Upper lobe of left lung (tissue), 6 donors: ENCODE measurements at places on chromosomes 6 and 20.
A peak's percentile ranks its signal among the peaks of the same experiment; 100 is the strongest.

DNA sequence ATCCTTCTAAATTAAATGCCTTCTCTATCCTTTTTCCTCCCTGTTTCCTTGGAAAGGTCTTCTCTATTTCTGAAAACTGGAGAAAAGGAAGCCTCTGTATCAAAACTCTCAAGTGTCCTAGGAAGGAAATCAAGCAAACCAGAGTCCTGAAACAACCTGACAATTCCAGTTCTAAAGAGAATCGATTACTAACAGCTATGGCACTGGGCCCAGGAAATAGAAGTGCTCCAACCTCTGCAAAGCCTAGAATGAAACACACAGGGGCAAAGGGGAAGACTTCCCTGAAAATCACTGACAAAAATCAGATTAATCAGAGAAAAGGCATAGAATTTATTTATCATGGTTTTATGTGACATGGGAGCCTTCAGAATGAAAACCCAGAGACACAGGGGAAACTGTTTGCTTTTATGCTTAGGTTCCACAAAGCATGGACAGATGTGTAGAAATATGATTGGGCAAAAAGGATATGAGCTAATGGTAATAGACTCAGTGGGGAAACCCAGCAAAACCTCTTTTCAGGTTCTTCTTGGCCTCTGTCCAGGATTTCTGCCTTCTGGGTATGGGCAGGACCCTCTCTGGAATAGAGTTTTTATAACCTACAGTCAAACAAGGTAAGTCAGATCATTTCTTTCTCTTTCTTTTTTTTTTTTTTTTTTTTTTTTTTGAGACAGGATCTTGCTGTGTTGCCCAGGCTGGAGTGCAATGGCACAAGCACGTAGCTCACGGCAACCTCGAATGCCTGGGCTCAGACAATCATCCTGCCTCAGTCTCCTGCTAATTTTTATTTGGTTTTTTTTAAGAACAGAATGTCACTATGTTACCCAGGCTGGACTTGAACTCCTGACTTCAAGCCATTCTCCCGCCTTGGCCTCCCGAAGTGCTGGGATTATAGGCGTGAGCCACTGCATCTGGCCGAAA is 91.7 kb downstream of the CD24 start:
- DNase-seq: no peak

GRCh38 chr6:131778169-131778568 is 29.7 kb upstream of the ENPP1 start:
- DNase-seq: no peak

DNA sequence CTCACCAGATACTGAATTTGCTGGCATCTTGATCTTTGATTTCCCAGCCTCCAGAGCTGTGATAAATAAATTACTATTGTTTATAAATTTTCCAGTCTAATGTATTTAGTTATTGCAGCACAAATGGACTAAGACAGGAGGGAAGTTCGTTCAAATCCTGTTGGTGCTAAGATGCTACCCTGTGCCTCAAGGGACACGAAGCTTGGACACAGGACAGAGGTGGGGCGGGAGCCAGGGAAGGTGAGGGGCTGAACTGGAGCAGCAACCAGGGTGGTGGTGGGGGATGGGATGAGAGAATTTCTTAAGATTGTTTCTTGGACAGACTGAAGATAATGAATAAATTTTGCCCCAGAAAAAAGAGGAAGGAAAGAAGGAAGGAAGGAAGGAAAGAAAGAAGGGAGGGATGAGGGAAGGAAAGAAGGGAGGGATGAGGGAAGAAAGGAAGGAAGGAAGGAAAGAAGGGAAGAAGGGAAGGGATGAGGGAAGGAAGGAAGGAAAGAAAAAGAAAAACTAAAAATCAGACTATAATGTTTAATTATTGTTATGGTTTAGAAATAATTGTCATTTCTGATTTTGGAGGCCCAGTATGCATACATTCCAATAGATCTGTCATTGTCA is 127.2 kb downstream of the CDC5L start:
- no peak for DNase-seq

DNA sequence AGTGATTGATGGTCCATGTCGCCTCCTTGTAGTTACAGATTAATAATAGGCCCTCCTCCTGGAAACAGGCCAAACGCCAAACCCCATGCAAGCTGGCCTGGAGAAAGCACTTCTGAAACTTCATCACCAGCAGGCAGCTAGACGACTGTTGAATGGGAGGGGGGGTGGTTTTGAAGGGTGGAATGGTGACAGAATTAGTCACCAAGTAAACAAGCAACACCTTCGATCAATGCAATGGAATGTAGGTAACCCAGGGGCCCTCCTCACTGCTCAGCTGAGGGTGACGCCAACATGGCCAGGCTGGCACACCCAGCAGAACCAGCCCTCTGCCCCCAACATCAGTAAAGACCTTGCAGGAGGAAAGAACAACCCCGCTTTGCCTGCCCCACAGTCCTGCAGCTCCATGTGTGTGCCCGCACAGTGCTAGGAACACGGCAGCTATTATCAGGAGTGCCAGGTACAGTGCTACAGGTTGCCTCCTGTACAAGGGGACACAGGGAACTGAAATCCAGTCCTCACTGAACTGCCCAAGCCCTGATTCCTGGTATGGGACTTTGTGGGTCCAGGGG is 2.7 kb downstream of the BCAS1 start:
- DNase-seq: peak; percentile 89

DNA sequence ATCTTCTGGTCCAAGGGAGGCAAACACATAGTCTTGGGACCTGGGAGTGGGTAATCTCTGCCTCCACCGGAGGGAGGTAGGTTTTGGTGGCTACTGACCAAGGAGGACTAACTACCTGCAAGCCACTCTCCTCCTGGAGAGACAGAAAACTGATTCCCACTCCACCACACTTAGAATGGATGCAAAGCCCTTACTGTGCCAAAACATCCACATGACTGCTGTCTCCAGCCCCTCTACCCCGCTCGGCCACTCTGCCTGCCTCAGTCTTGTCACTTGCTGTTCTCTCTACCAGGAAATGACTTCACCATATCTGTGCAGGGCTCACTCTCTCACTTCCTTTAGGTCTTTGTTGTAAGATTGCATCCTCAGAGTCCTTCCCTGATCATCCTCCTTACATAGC is 129.5 kb upstream of the ARG1 start:
- DNase-seq: no peak

GRCh38 chr20:45229264-45230056 is 8.3 kb downstream of the SEMG2 start:
- DNase-seq: peak; percentile 69

- DNase-seq: no peak
These were observed 10.8 kb upstream of the UST start for GRCh38 chr6:148735989-148736388.

GRCh38 chr20:8860011-8860495 is 208.8 kb upstream of the PLCB4 start:
- DNase-seq: no peak

DNA sequence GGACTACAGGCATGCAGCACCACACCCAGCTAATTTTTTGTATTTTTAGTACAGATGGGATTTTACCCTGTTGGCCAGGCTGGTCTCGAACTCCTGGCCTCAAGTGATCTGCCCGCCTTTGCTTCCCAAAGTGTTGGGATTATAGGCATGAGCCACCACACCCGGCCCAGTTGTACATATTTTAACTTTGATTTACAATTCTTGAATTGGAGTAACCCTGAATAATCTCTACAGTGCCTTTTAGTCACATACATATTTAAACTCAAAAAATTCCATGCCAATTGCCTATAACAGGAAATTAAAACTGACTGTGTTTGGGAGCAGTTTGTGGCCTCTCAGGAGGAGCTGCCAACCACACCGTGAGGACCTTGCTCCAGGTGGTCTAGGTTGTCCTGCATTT is 199.8 kb upstream of the PDE10A start:
- DNase-seq: no peak

GRCh38 chr20:45113865-45114264 is 1.1 kb downstream of the WFDC5 start:
- no peak for DNase-seq

GRCh38 chr20:11235058-11235457 is 561.3 kb upstream of the JAG1 start:
- no peak for DNase-seq

DNA sequence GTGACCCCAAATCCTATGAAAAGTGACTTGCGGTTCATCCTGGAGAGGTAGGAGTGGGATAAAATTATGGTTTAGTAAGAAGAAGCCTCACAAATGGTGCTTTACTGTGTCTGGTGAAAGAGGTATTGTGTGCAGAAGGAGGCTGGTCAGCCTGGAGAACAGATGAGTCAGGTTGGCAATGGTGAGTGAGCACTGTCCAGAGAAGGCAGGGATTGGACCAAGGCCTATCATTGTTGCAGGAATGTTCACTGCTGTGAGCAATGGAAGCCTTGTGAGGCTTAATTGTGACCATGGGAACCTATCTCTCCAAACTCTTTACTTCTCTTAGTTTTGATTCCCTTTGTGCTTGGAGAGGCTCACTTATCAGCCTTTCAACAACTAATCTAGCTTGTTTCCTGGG is 89.0 kb upstream of the KCNK16 start:
- DNase-seq: no peak

DNA sequence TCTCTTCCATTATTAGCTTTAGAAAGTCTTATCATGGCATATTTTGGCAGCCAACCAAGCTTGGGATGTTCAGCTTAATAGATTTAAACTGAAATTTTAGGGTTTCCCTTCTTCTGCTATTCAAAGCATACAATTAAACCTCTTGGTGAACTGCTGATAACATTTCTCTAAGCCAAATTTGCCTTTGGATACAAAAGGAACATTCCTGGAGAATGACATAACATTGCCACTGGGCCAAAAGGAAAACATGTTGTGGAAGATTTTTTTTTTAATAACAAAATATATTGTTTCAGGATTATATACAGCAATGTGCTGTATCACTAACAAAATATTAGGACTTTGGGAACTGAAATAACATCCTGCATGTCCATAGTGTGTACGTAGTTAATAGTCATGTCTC is 215.1 kb upstream of the TBX18 start:
- no peak for DNase-seq

GRCh38 chr6:139525415-139525814 is 151.0 kb upstream of the CITED2 start:
- DNase-seq: no peak

- DNase-seq: no peak
These were observed 100.8 kb downstream of the HIVEP2 start for GRCh38 chr6:142844065-142844755.

DNA sequence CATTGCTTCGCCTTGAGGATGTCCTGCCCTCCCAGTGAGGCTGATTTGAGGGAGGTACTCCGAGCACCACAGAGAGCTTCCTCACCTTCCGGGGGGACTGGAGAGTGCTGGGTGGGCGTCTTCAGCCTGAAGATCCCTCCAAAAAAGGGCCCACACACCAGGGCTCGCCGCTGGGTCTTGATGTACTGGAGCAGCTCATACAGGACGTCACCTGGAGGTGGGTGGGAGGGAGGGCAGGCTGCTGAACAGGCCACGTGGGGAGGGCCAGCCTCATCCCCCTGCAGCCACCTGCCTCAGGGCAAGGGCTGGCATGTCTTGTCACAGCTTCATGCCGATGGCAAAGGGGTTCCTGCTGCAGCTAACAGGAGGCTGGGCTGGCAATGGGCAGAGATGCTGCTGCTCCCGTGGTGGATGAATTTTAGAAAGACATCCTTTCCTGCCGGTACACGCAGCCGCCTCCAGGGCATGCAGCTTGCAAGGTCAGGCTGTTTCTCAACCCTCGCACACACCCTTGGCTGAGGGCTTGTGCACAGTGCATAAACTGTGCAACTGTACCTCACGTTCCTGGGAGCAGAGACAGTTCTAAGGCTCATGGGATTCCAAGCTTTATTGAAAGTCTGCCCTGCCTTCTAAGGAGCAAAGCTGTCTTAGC is 14.0 kb downstream of the ETV7 start:
- DNase-seq: no peak

- DNase-seq: peak; percentile 75
These were observed 549 bp downstream of the ANKRD6 start for GRCh38 chr6:89433252-89434149.

- DNase-seq: peak; percentile 62
These were observed 1.9 kb downstream of the DDAH2 start for GRCh38 chr6:31727034-31727716.

DNA sequence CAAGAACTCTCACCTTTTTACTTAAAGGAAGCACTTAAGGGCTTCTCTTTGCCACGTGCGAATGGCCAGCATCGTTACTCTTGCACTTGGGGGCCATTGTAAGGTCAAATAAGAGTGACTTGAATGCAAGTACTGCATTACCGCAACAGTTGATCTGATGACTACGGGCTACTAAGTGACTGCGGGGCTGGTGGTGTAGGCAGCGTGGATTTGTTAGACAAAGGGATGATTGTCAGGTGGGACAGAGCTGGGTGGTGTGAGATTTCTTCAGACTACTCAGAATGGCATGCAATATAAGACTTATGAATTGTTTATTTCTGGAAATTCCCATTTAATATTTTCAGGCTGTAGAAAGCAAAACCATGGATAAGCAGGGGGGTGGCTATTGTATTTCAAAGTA is 199.7 kb upstream of the UST start:
- DNase-seq: no peak

GRCh38 chr6:134593442-134593841 is 275.5 kb upstream of the SGK1 start:
- DNase-seq: no peak

GRCh38 chr6:138229663-138230179 is 11.4 kb upstream of the PBOV1 start:
- no peak for DNase-seq

DNA sequence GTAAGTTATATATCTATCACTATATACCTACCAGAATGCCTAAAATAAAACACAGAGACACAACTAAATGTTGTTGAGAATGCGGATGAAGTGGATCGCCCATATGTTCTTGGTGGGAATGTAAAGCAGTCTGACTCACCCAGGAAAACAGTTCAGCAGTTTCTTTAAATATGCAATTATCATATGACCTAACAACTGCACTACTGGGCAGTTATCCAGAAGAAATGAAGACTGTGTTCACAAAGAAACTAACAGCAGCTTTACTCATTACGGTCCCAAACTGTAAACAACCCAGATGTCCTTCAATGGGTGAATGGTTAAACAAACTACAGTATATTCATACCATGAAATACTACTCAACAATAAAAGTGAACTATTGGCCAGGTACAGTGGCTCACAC is 14.3 kb upstream of the ZC3H12D start:
- DNase-seq: no peak

- DNase-seq: no peak
These were observed 30.9 kb downstream of the BCL2L1 start for GRCh38 chr20:31691646-31692275.

DNA sequence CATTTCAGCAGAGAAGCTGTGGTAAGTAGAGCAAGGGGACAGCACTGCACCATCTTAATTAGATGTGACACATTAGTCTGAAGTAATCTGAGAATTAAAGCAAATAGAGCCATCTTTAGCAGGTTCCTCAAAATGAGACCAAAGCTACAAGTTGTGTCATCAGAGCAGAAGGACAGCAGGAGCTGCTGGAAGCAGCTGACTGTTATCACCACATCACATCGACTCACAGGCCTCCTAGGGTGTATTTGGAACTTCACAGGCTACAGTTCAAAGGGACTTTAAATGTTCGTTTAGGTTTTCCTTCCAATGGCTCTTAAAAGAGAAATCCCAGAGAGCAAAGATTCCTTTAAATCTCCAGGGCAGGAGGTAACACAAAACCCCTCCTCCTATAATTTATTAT is 69.5 kb downstream of the LCA5 start:
- DNase-seq: no peak
